T-helper 2 cell treated with Interferon-gamma antibody and Interleukin-4, amounts not matched to agents 5 μg/mL and 100 μg/mL, for 36 hours (primary cell): ENCODE measurements at places on chromosomes 3 and 15.

- no peak overlapping the region for H3K27ac ChIP-seq
- no peaks in the 10 kb centered on the region for H3K36me3 ChIP-seq
- DNase-seq, result no peak
- no peak overlapping the region for H3K4me3 ChIP-seq
- peaks cover 3% of the 10 kb centered on the region for H3K27me3 ChIP-seq
- no peaks in the 10 kb centered on the region for H3K4me1 ChIP-seq
Measured at GRCh38 chr15:61364871-61365270, 135.8 kb upstream of the RORA start.

GRCh38 chr3:156681002-156681401 lies 6.6 kb downstream of the TIPARP start:
- H3K4me3 ChIP-seq, result peak overlapping the region; percentile 76
- H3K27me3 ChIP-seq, result no peaks in the 10 kb centered on the region
- peaks cover 69% of the 10 kb centered on the region for H3K4me1 ChIP-seq
- no peak overlapping the region for H3K27ac ChIP-seq
- H3K36me3 ChIP-seq, result peaks cover 74% of the 10 kb centered on the region

DNA sequence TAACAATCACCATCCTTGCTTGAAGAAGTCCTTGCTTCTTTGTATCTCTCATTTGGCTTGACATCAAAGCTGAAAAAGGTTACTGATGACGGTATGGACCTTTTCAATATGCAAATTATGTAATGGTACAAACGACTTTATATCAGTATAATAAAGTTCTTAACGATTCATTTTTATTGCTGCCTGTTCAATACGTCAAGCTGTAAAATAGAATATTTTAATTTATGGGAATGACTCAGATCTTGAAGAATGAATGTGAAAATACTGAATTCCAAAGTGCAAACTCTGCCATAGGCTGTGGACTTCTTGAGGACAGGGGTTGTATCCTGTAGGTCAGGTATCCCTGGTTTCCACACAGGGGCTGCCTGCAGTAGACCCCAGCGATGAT lies 156.2 kb downstream of the PLCL2 start:
- no peak for DNase-seq
- peaks cover 41% of the 10 kb centered on the region for H3K4me1 ChIP-seq
- no peak overlapping the region for H3K27ac ChIP-seq
- peaks cover 40% of the 10 kb centered on the region for H3K36me3 ChIP-seq

GRCh38 chr3:155555479-155556060 lies 189.3 kb downstream of the PLCH1 start:
- H3K27me3 ChIP-seq, result peaks cover 2% of the 10 kb centered on the region
- DNase-seq, result no peak
- H3K27ac ChIP-seq, result peak overlapping the region; percentile 68
- peaks cover 36% of the 10 kb centered on the region for H3K4me1 ChIP-seq

- DNase-seq, result no peak
- H3K4me3 ChIP-seq, result no peak overlapping the region
- H3K36me3 ChIP-seq, result no peaks in the 10 kb centered on the region
- peaks cover 3% of the 10 kb centered on the region for H3K27me3 ChIP-seq
- no peaks in the 10 kb centered on the region for H3K4me1 ChIP-seq
Measured at GRCh38 chr3:11915621-11916424, 69.1 kb upstream of the TAMM41 start.

- DNase-seq, result no peak
- peak overlapping the region; percentile 86 for H3K4me3 ChIP-seq
- H3K4me1 ChIP-seq, result peaks cover 43% of the 10 kb centered on the region
- peaks cover 7% of the 10 kb centered on the region for H3K36me3 ChIP-seq
- peaks cover 4% of the 10 kb centered on the region for H3K27me3 ChIP-seq
Measured at GRCh38 chr3:99874237-99875002, 56.8 kb downstream of the CMSS1 start.

- peaks cover 3% of the 10 kb centered on the region for H3K4me1 ChIP-seq
- H3K4me3 ChIP-seq, result no peak overlapping the region
- peaks cover 70% of the 10 kb centered on the region for H3K36me3 ChIP-seq
- H3K27ac ChIP-seq, result no peak overlapping the region
- no peak for DNase-seq
Measured at GRCh38 chr3:45931496-45931895, 11.8 kb upstream of the CXCR6 start.

GRCh38 chr3:139944256-139944910 lies 9.4 kb downstream of the CLSTN2 start:
- H3K27me3 ChIP-seq, result peaks cover 2% of the 10 kb centered on the region
- no peak overlapping the region for H3K27ac ChIP-seq
- no peak overlapping the region for H3K4me3 ChIP-seq

- peaks cover 12% of the 10 kb centered on the region for H3K36me3 ChIP-seq
- no peak overlapping the region for H3K27ac ChIP-seq
- H3K4me3 ChIP-seq, result no peak overlapping the region
- no peaks in the 10 kb centered on the region for H3K4me1 ChIP-seq
Measured at GRCh38 chr15:76239786-76240185, 71.5 kb downstream of the ETFA start.

- no peaks in the 10 kb centered on the region for H3K27me3 ChIP-seq
- no peak overlapping the region for H3K4me3 ChIP-seq
- H3K4me1 ChIP-seq, result peaks cover 35% of the 10 kb centered on the region
- no peak for DNase-seq
Measured at GRCh38 chr3:27454461-27454860, 29.7 kb downstream of the SLC4A7 start.

DNA sequence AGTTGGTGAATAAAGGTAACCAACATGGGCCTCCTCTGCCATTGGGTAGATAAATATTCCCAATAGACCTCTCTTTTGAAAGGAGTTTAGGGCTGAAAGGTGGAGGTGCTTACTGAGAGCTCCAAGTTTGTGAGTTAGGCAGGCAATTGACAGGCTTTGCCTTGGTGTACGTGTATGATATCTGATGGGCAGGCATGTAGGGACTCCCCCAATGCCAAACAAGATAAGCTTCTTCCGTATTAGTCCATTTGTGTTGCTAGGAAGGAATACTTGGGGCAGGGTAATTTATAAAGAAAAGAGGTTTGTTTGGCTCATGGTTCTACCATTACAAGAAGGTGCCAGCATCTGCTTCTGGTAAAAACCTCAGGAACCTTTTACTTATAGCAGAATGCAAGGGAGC lies 160.7 kb upstream of the EIF1B start:
- H3K4me3 ChIP-seq, result no peak overlapping the region
- H3K4me1 ChIP-seq, result no peaks in the 10 kb centered on the region
- no peaks in the 10 kb centered on the region for H3K36me3 ChIP-seq
- DNase-seq, result no peak

DNA sequence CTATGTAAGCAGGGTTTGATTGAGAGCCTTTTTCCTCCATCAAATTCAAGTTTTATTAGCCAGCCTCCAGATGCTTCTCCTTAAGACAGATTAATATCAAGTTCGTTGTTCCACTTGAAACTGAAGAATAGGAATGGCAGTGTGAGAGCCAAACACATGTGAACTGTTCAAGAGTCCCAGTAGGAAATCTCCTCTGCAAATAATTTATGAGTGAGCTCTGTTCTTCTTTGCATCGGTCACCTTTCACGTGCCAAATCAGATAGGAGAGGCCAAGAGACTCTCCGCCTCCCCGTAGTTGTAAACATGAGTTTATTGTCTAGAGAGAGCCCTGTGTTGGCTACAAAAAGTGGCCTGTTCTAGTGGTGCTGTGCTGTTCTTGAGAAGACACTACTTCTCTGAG lies 372.1 kb upstream of the NR2F2 start:
- DNase-seq, result no peak
- H3K27me3 ChIP-seq, result no peaks in the 10 kb centered on the region
- no peak overlapping the region for H3K4me3 ChIP-seq
- H3K27ac ChIP-seq, result no peak overlapping the region
- H3K36me3 ChIP-seq, result no peaks in the 10 kb centered on the region

DNA sequence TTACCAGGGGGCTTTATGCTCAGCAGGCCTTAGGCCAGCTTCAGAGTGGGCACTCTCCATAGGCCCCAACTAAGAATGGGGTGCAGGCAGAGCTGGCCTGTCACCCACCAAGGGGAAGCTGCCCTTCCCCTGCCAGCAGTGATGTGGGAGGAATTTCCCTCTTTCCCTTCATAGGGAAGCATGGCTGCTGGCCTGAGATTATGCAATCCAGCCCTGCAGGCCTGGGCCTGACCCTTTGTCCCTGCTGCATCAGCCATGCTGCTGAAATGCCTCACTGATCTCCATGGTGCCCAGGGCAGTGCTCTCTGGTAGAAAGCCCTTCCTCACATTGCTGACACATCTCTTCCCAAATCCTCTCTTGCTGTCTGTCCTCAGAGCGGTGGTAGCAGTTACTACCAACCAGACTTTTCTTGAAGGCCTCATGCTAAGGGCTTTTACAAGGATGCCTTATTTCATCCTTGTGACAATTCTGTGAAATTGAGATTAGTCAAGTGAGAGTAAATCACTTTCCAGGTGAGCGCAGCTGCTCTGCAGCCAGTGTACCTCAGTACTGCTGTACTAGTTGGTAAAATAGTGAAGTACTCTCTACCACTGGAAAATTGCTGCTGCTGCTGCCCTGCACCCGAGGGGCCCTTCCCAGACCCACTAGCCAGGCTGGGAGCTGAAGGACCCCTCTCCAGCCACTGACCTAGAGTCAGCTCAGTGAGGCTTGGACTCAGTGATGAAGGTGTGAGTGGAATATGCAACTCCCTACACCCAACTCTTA lies 33.8 kb downstream of the MRAS start:
- no peak for DNase-seq
- no peak overlapping the region for H3K4me3 ChIP-seq
- no peaks in the 10 kb centered on the region for H3K4me1 ChIP-seq
- H3K27me3 ChIP-seq, result peaks cover 8% of the 10 kb centered on the region

DNA sequence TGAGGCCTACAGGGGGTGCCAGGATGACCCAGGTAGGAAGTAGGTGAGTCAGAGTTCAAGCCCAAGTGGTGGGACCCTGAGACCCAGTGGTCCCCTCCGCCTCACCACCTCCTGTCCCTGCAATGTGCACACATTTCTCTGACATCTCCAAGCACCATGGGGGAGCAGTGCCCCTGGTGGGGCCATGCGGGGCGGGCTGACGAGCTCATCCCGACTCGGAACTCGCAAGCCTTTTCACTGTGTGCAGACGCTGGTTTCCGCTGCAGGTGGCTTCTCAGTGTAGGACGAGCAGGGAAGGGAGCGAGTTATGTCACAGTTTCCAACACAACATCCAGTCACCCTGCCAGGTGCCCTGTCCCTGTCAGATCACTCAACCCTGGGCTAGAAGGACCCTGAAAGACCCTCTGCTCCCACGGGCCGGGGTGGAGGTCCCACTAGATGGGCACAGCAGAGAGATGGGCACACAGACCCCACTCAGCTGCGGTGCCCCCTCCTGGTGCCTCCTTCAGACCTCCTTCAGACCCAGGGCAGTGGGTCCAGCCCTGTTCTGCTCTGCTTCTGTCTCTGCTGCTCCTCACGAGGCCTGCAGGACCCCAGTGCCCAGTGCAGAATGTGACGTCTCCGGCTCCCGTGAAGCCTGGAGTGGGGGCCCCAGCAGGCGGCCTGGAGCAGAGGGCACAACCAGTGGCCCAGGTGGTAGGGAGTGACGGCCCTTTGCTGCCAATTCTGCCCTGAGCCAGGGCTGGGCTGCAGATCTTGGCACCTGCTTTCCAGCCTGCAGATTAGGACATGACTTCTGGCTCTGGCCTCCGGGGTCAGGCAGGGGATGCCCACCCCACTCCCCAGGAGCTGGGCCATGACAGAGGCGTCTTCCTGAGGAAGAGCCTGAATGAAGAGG lies 102.0 kb upstream of the RPL32 start:
- H3K27me3 ChIP-seq, result no peaks in the 10 kb centered on the region
- no peak for DNase-seq
- H3K36me3 ChIP-seq, result peaks cover 8% of the 10 kb centered on the region
- H3K27ac ChIP-seq, result no peak overlapping the region

DNA sequence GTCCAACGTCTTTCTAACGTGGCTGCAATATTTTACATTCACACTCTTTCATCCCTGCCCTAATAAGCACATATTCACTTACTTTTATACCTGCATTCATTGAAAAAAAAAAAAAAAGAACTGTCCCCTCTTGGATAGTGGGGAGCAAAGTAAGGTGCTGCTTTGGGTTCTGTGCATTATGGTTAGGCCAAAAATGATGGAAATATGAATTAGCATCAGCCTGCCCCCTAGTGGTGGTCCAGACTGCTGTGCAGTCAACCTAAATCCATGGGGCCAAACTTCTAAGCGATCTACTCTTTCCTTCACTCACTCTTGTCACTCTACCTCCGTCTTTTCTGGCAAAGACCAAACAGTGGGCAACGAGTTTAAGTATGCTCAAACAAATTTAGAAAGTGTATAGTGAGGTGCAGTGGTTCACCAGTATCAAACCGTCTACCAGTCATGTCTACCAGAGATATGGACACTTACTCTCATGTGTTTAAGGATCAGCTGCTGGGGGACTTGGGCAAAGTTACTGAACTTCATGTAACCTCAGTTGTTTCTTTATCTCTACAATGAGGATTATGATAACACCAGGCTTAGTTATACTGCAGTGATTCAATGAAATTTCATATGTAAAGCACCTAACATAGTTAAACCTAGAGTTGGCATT lies 61.5 kb upstream of the GRM7 start:
- no peaks in the 10 kb centered on the region for H3K4me1 ChIP-seq
- no peak for DNase-seq
- no peak overlapping the region for H3K27ac ChIP-seq
- no peaks in the 10 kb centered on the region for H3K36me3 ChIP-seq
- no peak overlapping the region for H3K4me3 ChIP-seq

DNA sequence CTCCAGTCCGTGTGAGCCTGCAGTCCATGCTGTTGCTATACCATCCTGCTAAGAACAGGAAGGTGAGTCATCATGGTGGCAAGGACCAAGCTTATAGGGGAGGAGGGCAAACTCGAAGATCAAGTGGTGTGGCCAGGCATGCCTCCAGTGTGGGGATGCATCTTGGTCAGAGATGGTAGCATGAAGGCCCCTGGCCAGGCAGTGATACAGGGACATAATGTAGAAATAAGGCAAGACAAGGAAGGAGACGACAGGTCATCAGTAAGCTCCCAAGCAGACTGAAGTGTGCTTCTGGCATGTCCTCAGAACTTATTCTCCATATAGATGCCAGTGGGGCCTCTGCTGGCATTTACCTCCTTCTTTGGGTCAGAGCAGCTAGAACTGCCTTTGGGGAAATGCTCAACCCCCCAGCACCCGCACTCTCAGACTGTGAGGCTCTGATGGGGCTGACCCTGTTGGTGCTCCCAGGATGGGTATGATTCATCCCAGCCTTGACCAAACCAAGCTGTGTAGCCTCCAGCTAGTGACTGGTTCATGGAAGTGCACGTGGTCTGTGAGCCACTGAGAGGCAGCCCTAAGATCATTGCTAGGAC lies 52.5 kb upstream of the ATP2B2 start:
- no peak for DNase-seq
- no peaks in the 10 kb centered on the region for H3K36me3 ChIP-seq
- peaks cover 16% of the 10 kb centered on the region for H3K27me3 ChIP-seq

- no peak overlapping the region for H3K27ac ChIP-seq
- no peak for DNase-seq
- H3K4me1 ChIP-seq, result no peaks in the 10 kb centered on the region
- H3K4me3 ChIP-seq, result no peak overlapping the region
- H3K36me3 ChIP-seq, result no peaks in the 10 kb centered on the region
- H3K27me3 ChIP-seq, result no peaks in the 10 kb centered on the region
Measured at GRCh38 chr3:73868688-73869315, 244.1 kb upstream of the PDZRN3 start.

GRCh38 chr3:178291574-178292370 lies 244.5 kb upstream of the KCNMB2 start:
- H3K27me3 ChIP-seq, result no peaks in the 10 kb centered on the region
- no peaks in the 10 kb centered on the region for H3K4me1 ChIP-seq
- no peaks in the 10 kb centered on the region for H3K36me3 ChIP-seq
- no peak overlapping the region for H3K4me3 ChIP-seq
- no peak for DNase-seq
